AG09309 (cell line): ENCODE measurements at places on chromosomes 5 and 9.
A peak's percentile ranks its signal among the peaks of the same experiment; 100 is the strongest.

DNA sequence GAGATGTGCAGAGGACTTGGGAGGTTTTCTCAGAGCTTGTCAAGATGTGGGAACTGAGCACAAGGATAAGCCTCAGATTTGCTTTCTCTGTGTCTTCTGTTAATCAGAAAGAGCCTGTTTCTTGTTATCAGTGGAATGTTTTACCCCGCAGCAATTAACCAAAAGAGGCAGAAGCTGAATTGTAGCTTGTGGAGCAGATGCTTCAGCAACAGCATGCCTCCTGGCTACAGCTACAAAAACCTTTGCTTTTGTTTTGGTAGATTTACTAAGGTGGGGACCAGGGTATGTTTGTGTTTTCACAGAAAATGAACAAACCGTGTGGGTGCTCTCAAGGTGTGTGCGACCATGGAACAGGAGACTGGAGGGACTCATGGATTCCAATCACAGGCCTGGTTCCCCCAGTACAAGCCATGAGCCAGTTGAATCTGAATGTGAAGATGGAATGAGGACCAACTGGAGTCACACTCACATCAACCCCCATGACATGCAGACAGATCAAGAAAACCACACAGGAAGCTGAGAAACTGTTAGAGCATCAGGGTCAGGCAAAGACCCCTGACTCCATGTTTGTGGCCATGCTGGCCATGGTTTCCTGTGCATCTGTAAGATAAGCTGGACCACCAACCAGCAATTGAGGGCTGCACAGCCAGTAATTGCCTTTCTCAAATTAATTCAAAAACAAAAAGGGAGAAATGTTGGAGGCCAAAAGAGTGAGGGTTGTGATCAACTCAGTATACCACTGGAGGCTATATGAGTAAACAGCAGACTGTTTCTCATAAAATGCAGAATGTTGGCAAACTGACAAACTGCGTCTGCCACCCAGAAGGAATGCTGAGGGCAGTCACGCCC, 6.9 kb downstream of the UGT3A2 start:
- DNase-seq: peak; percentile 62

GRCh38 chr5:81657386-81657785, 93.5 kb downstream of the SSBP2 start:
- DNase-seq: no peak

DNA sequence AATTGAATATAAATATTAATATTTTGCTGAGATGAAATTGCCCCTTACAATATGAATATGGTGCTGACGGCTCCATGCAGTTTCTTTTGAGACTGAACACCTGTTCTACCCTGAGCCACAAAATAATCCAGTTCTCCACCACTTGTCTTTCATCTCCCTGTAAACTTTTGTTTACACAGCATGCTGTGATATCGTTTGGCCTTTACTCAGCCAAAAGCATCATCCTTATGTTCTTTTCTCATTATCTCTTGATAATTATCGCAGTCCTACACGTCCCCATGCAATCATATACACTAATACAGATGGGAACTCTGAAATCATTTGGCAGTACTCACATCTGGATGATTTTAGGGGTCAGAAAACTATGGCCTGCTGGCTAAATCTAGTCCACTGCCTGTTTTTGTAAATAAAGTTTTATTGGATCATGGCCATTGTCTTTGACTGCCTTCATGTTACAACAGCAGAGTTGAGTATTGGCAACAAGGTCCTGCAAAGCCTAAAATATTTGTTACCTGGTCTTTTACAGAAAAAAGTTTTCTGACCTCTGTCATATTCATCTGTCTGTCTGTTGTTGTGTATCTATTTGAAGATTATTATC, 53.3 kb downstream of the AOPEP start:
- no peak for DNase-seq

DNA sequence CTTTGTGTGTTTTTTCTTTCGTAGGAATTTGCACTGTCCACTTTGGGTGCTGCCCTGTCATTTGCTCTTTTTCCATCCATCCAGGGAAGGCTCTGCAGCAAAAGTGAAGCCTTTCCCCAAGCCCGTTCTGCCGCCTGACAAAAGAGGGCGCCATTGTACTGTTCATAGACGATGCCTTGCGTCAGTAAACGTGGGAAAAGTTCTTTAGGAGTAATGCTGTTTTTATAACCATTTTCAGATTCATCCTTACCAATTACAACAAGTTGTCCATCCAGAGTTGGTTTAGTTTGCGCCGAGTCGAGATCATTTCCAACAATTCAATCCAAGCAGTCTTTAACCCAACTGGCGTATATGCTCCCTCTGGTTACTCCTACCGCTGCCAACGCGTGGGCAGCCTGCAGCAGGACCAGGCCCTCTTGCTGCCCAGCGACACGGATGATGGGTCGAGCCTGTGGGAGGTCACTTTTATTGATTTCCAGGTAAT, 34.3 kb upstream of the RPS23 start:
- no peak for DNase-seq

GRCh38 chr9:71920456-71921189, 9.2 kb downstream of the C9orf85 start:
- DNase-seq: no peak

DNA sequence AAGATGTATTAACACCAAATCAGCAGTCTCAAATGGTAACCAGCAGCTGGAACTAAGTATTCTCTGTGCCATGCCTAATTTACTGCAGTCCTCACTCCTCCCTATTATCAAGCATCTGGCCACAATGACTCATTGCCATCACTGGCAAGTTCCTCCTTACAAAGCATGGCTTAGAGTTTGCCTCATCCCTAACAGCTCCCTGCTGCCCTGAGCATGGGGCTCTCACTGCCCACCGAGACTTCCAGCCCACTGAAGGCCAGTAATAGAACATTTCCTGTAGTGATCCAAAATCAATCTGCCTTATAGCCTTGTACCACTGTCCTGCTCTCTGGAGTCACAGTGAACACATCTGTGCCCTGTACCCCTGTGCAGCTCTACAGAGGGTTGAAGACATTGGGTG, 211.9 kb upstream of the TRIM32 start:
- DNase-seq: no peak

DNA sequence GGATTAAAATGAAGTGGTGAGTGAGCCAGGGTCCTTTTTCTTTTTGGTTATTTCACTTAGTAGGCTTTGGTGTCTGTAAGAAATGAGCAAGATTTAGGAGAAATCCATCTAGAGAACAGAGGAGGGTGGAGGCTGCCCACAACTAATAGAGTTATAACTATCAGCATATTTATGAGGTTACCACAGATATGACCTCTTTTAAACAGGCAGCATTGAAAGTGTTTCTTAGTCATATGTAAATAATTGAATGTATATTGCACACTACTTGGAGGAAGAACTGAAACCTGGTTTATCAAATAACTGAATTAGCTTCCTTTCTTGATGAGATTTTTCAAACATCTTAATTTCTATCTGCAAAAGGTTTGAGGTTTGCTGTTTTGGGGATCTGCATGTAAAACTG, 483.1 kb upstream of the PIK3R1 start:
- DNase-seq: no peak

GRCh38 chr5:4422247-4422646, 717.9 kb upstream of the ADAMTS16 start:
- no peak for DNase-seq
